ENCODE measurements at places on chromosomes 7 and 10.

- DNase-seq, result no peak
Observed at GRCh38 chr7:51613911-51614357, 297.3 kb upstream of the COBL start.

DNA sequence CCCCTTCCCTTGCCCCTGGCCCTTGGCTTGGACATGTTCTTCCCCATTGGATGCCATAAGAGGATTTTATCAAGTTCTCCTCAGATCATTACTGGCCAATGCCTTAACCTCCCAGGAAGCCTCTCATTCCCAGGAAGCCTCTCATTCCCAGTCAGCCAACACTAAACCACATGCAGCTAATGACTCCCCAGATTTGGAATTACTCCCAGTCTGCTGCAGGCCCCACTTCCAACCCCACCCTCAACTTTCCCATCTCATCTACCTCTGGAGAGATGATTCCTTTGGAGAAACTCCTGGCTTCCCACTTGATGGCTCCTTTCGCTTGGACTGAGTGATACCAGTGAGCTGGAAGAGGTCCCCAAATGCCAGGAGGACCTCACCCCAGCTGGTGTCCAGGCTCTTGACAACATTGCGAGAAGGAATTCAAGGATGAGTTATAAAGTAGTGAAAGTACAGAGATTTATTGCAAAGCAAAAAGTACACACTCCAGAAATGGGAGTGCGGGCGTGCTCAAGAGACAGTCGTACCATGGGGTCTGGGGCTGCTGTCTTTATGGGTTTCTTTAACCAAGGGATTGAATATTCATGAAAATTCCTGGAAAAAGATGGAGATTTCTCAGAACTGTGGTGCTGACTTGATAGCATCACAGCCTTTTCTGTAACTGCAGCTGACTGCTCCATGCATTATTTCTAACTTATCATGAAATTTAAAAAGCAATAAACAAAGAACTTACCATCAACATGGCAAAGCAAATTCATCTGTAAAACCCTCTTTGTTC, 117.2 kb upstream of the ADCY1 start:
- no peak for DNase-seq

DNA sequence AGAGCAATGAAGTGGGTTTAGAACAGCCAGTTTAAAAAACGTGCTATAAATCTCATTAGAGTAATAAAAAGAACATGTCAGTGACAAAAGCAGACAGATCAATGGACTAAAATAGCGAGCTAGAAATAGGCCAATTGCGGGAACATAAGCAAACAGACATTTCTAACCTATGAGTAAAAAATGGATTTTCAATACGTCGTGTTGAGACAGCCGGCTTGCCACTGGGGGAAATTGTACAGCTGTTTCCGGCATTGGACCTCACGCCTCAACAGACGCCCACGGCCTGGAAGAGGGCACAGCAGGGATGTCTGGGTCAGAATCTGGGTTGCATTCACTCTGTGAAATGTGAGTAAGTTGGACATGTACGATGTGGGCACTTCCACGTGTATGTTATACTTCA, 92.9 kb downstream of the SVOPL start:
- DNase-seq, result peak; percentile 76

GRCh38 chr10:66982053-66982420, 56.2 kb downstream of the LRRTM3 start:
- DNase-seq, result no peak

- DNase-seq, result no peak
Observed at GRCh38 chr10:84388148-84388547, 59.8 kb downstream of the CCSER2 start.

DNA sequence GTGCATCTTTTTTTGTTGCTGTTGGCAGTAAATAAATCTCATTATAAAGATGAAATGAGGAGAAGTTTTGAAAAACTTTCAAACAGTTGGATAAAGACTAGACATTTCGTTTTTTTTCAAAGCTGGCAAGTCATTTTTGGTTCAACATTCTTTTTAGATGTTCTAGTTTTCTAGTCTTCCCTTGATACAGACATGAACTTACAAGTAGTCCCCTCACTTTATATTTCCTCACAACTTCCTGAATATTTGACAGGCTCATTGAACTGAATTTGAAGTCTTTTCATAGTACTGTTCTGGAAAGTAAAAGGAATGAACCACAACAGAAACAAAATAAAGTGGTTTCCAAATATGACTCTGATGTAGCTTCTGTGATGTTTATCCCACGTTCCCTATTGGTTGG, 134.2 kb downstream of the NRCAM start:
- no peak for DNase-seq

DNA sequence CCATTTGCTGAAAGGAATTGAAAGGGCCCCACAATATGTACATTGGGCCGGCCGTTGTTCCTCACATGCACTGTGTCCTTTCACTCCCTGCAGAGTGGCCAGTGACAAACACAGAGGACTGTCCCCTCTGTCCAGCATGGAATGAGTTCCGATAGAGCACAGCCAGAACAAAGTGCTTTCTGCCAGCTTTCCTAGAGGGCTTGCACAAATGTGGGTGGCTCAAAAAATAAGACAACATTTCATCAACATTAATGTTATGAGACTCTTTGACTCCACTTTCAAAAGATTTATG, 2.4 kb downstream of the PKD2L1 start:
- DNase-seq, result no peak

DNA sequence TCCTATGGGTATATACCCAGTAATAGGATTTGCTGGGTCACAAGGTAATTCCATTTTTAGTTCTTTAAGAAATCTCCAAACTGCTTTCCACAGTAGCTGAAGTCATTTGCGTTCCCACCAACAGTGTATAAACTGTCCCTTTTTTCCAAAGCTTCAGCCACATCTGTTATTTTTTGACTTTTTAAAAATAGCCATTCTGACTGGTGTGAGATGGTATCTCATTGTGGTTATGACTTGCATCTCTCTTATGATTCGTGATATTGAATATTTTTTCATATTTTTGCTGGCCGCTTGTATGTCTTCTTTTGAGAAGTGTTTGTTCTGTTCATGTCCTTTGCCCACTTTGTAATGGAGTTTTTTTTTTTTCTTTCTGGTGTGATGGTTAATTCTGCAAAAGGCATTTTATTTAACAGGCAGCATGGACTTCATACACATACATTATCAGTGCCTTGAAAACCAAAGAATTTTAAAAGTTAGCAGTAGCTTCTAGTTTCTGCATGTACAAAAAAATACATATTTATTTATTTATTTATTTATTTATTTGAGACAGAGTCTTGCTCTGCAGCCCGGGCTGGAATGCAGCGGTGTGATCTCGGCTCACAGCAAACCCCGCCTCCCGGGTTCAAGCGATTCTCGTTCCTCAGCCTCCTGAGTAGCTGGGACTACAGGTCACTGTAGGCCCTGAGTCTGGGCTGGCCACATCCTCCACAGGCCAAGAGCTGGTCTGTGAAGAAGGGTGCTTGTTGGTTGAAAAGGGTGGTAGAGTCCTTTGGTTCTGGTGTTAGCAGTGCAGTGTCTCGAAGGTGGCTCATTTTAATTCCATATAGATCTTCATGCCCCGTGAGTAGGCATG, 32.3 kb downstream of the AGR3 start:
- no peak for DNase-seq

- DNase-seq, result no peak
Observed at GRCh38 chr10:101464082-101464481, 110.1 kb downstream of the BTRC start.

DNA sequence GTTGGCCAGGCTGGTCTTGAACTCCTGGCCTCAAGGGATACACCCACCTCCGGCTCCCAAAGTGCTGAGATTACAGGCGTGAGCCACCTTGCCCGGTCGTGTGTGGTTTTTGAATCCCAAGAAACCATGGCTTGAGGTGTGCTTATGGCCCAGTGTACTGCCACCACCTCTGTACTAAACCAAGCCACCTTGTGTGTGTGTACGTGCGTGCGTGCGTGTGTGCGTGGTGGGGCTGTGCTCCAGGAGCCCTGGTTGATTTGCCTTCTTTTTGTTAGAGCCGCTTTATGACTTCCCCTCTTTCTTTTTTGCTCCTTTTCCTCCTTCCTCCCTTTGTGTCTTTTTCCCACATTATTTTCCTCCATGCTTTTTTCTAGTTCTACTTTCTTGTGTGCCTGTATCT, 121.4 kb downstream of the CAMK1D start:
- DNase-seq, result no peak

GRCh38 chr7:135447748-135448147, 62.2 kb downstream of the CNOT4 start:
- peak; percentile 19 for DNase-seq

DNA sequence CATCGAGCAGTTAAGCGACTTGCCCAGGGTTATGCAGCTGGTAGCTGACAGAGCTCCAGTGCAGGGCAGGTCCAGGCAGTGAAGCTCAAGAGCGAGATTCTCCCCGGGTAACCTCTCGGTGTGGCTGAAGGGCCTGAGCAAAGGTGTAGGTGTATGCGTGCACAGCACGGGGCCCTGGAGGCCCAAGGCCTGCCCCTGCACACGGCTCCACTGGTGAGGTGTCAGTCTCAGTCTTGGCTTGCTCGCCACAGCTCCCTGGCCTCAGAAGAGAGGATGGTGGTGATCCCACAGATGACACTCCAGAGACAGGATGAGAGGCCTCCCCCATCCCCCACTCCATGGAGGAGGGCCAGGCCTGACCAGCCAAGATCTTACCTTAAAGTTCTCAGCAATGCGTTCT, 12.0 kb downstream of the AKR1B1 start:
- DNase-seq, result no peak

DNA sequence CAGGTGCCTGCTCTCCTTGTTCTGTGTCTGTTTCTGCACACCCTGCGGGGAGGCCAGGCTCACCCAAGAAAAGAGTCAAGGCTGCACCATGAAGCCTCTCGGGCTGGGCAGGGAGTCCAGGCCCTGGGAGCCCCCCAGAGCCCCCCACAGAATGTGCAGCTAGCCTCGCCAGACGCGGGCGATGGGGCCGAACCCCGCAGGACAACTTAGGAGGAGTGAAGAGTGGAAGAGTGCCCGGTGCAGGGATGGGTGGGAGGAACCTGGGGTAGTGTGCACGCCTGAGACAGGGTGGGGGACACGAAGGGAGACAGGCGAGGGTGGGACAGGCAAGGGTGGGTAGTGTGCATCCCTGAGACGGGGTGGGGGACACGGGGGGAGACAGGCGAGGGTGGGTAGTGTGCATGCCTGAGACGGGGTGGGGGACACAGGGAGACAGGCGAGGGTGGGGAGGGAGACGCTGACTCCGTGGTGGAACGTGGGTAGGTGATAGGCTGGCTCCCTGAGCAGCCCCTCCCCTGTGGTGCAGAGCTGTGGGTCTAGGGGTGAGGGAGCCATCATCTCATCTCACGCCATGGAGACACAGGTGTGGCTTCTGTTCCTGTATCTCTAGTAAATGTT, 615.4 kb downstream of the DNAJB6 start:
- no peak for DNase-seq

DNA sequence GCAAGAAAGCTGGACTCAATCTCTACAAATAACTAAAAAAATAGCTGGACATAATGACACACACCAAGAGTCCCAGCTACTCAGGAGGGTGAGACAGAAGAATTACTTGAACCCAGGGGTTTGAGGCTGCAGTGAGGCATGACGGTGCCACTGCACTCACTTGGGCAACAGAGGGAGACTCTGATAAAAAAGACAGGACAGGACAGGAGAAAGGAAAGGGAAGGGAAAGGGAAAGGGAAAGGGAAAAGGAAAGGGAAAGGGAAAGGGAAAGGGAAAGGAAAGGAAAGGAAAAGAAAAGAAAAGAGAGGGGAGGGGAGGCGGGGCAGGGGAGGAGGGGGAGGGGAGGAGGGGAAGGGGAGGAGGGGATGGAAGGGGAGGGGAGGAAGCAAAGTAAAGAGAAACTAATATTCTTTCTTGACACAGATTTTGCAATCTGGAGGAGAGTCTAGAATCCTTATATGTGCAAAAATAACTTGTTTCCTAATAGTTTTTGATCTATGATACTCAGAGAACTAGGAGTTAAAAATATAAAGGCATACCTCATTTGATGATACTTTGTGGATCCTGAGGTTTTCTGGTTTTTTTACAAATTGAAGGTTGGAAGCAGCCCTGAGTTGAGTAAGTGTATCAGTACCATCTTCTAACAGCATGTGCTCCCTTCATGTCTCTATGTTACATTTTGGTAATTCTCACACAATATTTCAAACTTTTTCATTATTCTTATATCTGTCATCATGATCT, 8.0 kb downstream of the SAR1A start:
- DNase-seq, result no peak

GRCh38 chr7:129091484-129092002, 36.6 kb upstream of the TNPO3 start:
- DNase-seq, result peak; percentile 90

DNA sequence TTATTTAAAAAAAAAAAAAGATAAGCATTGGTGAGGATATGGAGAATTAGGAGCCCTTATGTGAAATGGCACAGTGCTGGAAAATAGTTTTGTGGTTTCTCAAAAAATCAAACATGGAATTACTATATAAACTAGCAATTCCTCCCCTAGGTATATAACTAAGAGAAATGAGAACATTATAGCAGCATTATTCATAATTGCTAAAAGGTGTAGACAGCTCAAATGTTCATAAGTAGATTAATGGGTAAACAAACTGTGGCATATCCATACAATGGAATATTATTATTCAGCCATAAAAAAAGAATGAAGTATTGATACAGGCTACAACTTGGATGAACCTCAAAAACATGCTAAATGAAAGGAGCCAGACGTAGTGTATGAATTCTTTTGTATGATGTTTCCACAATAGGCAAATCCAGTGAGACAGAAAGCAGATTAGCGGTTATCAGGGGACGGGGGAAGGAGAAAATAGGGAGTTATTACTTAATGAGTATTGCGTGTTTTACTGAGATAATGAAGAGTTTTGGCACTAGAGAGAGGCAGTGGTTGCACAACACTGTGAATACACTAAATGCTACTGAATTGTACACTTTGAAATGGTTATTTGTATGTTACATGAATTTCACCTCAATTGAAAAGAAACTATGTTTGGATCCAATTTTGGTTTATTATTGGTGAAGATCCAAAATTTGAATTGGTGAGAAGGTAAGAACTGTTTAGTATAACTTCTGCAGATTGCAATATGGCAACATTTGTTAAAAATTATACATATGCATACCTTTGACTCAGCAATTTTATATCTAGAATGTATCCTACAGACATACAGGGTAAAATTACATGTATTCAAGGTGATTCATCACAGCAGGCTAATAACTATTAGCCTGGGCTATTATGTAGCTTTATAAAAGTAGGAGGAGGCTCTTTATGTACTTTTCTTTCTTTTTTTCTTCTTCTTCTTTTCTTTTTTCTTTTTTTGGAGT, 69.7 kb downstream of the VCL start:
- DNase-seq, result no peak

DNA sequence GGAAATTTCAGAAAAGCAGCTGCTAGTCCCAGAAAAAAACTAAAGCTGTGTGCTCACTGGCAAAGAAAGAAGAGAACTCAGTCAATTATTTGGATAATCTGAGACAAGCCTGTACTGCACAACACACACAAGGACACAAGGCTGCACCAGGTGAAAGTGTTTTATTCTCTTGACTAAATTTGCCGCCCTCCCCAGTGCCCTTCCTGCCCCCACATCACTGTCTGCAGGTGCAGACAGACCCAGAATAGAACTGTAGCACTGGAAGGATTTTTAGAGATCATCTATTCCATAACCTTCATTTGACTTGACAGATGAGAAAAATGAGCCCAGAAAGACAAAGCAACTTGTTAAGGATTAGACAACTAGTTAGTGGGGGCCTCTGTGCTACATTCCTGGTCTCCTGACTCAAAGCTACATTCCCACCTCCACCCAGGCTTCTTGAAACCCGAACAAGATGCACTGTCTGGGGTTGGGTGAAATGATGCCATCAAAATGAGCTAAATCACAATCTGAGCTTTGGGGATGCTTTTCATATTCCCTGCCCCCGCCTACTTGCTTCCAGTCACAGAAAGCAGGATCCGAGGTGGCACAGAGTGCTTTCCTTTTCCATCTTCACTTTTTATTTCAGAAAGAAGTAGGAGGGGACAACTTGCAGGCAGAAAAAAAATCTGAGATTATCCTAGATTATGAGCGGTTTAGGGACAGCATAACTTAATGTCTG, 5.2 kb upstream of the VAX1 start:
- DNase-seq, result no peak
